Fibroblast of lung (primary cell): ENCODE measurements at places on chromosomes 1 and 21.
A peak's percentile ranks its signal among the peaks of the same experiment; 100 is the strongest.

DNA sequence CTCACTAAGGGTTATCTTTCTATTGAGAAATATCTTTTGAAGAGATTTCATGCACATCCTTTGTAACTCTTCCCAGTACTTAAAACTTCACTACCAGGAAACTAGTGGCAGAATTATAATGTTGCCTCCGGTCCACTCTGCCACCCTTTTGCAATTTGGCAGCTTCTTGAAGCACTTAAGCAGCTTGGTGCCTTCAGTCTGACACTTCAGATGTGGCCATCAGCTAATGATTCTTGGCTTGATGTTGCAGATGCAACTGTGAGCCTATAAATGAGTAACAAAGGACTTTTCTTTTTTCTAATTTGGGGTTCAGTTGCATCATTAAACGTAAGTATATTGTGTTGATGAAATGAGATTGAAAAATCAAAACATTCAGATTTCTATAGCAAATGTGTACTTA is 187.5 kb upstream of the C21orf91 start:
- no peak for DNase-seq

- DNase-seq: peak; percentile 36
These were observed 91.6 kb downstream of the GLUL start for GRCh38 chr1:182299728-182300616.

DNA sequence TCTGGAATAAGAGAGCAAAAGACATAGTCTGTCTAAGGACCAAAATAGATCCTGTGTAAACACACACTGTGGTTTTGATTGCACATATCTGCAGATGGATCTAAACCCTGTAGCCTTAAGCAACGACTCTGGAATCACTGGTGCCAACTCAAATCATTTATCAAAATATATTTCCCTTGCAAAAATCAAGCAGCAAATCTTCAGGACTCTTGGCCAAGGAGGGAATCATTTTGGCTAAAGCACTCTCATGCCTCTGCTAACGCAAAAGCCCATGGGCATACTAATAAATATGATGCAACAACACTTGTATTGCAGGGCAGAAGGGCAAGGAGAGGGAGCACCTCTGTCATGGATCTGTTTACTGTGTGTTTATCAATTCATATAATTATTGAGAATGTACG is 155.4 kb upstream of the DUSP10 start:
- peak; percentile 56 for DNase-seq

GRCh38 chr21:44428281-44428960 is 26.9 kb upstream of the LRRC3 start:
- no peak for DNase-seq

- DNase-seq: no peak
These were observed 135.9 kb downstream of the FGGY start for GRCh38 chr1:59432531-59433439.

DNA sequence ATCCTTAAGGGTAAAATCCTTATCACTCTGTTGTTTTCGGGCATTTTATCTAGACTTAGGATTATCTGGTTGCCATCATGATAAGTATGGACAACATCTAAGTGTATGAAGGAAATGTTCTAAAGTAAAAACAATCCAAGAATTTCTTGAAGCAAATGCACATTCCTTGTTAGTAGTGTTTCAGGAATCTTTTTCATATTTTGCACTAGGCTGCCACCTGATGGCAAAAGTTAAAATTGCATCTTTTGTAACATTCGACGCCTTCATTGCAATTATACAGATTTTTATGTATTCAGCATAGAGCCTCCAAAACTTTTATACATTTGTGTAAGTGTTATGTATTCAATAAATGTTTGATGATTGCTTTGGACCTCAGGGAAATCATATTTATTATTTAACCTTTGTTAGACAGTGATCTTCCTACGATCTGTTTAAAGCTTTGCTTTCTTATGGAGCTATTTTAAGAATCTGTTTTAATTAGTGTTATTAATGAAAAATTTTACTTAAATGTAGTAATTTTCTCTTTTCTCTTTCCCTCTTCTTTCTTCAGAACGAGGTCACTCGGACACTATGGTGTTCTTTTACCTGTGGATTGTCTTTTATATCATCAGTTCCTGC is 49.4 kb upstream of the KIAA1614 start:
- DNase-seq: peak; percentile 50

DNA sequence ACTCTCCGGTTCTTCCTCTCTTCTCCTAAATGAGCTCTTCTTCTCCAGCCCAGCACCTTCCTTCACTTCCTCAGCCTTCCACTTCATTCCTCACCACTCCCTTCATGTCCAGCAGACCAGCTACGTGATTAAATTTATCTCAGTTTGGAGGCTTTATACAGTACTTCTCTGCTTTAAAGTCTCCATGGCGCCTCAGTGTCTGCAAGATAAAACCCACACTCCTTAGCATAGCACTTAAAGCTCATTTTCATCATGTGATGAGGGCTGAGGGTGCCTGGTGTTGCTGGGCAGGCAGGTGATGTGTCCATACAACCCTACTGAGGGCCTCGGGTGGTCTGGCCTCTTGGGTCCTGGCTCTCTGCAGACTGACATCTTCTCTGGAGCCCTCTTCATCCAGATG is 7.7 kb downstream of the SLC5A9 start:
- DNase-seq: no peak

- peak; percentile 44 for DNase-seq
These were observed 45.6 kb downstream of the IL23R start for GRCh38 chr1:67211589-67212563.

DNA sequence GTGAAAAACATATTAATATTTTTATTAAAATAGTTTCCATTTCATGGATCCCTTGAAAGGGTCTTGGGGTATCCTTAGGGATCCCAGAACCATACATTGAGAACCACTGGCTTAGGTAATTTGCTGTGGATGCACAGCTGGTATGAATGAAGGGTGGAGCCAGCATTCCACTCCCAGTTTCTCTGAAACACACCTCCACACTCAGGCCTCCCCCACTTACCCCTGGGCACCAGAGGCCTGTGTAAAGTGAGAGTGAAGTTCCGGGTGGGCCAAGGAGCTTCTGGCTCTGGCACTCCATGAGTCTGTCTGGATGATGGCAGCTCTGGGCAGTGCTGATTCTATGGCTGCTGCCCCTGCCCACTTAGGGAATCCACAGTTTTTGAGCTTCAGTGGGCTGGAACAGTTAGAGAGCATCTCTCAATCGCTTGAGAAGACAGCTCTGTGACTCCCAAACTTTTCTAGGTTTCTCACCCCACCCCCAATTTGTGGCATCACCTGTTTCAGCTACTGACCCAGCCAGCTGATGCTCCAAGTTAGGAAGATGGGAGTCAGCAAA is 57.8 kb upstream of the CD1D start:
- no peak for DNase-seq

DNA sequence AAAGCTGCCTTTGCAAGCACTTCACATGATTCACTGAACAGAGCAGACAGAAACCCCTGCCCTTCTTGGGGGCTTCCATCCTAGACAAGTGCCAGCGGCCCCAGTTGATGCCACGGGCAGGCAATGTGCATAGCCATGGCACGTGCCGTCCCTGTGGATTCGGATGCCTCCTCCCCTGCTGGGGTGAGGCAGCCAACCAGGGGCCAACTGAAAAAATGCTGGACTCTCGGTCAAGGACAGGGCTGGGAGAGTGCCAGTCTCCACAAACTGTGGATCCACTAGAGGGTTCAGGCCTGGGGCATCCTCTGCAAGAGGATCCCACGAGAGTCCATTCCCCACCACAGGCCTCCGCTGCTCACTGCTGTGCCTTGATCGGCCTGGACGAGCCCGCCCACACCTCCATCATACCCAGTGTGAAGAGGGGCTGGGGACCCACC is 3.8 kb downstream of the JMJD4 start:
- DNase-seq: no peak

GRCh38 chr1:64320470-64320869 is 117.0 kb downstream of the UBE2U start:
- DNase-seq: peak; percentile 92

DNA sequence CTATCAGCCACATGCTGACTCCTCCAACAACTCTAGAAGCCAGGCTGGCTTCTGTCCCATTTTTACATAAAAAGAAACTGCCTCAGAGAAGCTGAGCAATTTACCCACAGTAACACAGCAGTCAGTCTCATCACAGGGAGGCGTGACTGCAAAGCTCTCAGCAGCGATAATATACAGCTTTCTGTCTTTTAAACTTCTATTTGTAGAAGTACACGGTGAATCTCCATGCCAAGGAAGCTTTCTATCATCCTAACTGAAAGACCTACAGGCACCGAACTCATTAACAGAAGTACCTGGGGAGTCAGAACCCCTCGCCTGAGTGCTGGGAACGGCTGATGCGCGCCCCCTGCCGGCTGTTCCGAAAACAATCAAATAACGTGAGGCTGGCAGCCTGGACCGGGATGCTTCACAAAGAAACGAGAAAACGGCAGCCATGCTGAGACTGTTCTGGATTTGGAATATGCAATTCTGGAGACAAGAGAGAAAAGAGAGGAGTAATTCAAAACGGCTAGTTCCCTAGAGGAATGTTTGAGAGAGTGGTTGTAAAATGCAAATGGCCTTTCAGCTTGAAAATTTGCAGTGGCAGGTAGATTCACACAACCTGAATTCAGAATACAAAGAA is 43.5 kb upstream of the RAB4A start:
- peak; percentile 39 for DNase-seq

- DNase-seq: no peak
These were observed 14.3 kb downstream of the GPR137B start for GRCh38 chr1:236156512-236157208.

GRCh38 chr1:147628441-147628840 is 41.9 kb downstream of the ACP6 start:
- DNase-seq: no peak

DNA sequence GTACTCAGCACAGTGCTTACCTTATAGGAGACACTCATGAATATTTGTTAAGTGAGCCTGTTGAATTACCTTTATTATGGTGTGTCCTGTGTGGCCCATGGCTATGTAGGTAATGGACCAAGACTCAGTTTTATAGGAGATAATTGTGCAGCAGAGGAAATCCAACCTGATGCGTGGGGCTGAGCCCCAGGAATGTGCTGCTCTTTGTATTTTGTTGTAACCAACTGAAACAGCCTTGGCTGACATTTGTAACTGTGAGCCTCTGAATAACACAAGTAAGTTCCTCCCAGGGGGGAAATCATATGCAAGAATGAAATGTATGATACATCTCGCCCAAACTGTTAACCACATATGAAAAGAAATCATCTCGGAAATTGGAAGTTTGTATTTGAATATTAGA is 364.2 kb upstream of the ZP4 start:
- DNase-seq: no peak

DNA sequence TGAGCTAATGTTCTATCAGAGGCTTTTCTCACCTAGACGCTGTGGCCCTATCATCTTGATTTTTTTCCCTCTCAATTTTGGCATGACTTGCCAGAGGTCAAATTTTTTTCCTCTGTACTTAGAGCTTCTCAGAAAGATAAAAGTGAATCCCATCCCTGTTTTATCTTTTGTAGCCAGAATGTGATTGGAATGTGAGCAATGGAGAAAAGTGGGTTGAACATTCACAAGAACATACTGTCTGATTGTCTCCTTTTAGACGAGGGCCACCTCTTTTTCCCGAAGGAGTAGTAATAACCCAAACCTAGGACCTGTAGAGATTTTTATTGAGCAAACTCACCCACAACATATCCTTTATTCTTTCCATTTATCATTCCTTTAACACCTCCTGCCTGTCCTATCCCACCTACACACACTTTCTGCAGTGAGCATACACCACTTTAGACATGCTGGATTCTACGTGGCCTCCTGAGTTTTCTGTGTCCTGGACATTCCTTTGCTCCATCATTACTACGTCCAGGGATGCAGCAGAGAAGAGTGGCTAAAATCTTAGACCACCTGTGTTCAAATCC is 15.9 kb downstream of the S100A10 start:
- no peak for DNase-seq

- peak; percentile 66 for DNase-seq
These were observed 26.2 kb upstream of the DYNLT5 start for GRCh38 chr1:66725885-66726665.

GRCh38 chr1:73784026-73784425 is 413.9 kb downstream of the LRRIQ3 start:
- no peak for DNase-seq

DNA sequence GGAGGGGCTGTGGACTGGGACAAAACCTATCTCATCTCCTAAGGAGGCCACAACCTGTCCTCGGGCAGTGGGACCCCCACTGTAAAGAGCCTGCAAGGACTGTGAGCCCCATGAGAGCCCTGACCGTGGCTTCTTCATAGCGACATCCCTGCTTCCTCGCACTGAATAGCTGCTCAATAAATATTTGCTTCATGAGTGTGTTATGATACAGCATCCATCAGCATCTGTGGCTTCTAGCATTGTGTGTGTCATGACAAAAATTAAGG is 40.5 kb upstream of the CSF3R start:
- DNase-seq: no peak

DNA sequence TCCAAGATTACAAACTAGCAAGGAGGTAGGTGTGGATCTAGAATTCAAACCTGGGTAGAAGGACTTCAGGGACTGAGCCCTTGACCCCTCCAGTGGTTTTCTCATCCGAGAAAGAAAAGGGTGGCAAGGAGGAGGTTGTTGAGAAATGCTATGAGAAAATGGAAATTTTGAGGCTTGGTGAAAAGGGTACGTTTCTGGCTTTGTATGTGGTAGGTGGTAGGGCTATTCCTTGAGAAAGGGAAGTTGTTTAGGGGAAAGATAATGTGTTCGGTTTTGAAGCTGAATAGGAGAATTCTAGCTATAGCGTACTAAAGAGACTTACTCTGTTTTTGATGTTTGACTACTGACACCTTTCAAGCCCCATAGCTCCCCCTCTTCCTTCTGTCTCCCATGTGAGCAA is 133.8 kb downstream of the CNIH3 start:
- no peak for DNase-seq

DNA sequence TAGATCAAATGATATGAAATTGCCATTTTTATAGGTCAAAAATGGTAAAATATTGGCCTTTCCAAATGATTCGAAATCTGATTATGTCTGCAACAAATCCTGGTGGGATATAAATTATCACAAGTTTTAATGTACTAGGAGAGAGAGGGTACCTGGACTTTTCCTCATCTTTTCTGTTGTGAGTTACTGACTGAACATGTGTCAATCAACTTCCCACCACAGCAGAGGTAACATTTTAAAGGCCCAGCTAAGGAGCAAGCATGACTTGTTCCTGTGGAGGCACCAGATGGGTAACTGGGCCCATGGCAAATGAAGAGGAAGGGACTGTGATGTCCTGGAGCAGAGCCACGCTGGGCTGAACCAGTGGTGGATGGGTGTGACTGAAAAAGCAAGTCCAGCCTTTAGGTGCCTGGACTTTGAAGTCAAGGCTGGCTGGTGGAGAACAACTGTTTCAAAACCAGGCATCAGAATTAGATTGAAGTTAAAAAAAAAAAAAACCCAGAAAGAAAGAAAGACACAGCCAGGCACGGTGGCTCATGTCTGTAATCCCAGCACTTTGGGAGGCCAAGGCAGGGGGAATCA is 6.6 kb downstream of the MR1 start:
- no peak for DNase-seq
